ENCODE measurements at places on chromosomes 16 and 17.

- no peak for DNase-seq
These were observed 7.3 kb upstream of the SMIM36 start for GRCh38 chr17:55518510-55518909.

GRCh38 chr17:64723781-64724180, 61.7 kb upstream of the SMURF2 start:
- DNase-seq: no peak

- DNase-seq: no peak
These were observed 327.4 kb upstream of the CCL2 start for GRCh38 chr17:33927732-33928133.

DNA sequence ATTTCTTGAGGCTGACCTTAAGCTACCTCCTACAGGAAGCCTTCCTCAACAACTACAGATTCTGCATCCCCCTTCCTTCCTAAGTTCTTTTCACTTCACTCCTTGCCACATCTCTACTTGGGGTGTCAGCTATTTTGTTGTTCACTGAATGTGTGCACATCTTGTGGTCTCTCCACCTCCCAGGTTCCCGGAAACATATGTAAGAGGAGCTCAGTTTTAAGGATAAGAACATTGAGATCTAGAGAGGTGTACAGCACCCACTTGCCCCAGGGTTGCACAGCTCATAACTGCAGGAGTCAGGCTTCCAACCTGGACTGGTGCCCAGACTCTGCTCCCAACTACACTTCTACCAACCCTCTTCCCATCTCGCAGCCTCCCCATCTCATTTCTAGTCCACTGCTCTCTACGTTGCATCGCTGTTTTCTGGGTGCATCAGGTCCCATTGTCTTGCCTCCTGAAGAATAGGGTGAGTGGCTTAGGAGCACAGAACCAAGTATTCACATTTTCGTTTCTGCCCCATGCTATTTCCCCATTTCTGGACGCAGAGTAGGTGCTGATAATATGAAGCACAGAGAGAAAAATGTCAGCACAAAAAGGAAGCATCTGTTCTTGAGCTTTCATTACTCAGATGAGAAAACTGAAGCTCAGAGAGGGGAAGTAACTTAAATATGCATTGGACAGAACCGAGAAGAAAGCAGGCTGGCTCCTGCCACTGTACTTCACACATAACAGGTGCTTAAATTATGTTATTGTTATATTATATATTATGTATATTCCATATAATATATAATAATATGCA, 292.0 kb upstream of the CCL2 start:
- no peak for DNase-seq

DNA sequence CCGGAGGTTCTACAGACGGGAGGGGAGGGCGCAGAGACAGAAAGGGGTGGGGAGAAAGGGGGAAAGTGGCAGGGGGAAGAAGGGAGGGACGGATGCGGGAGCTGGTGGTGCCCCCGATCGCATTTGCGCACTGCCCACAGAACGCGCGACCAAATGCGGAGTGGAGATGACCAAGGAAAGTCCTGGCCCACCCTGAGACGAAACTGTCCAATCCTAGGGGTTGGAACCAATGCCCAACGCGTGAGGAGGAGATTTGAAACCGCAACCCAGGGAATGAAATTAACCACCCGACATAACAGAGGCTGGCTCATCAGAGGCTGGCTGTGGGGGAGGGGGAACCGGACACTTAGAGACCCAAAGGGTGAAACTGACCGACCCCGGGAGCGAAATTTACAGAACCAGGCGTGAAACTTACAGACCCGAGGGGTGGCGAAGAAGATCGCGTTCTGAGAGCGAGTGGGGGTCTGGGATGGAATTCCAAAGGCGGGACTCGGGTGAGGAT, 1.4 kb downstream of the HES7 start:
- DNase-seq: peak; percentile 40

Measured in activated CD4-positive, alpha-beta T cell treated with anti-CD3 and anti-CD28 coated beads, Interleukin-2, amount 50 U/mL, for 48 hours (primary cell).